Endothelial cell of umbilical vein (primary cell): ENCODE measurements at places on chromosomes 6 and 20. TPM values are rescaled to one million over a fixed set of nuclear protein-coding genes. Genes with fewer than 3 reads are reported as not detected.

GRCh38 chr6:44500074-44500473, 112.6 kb downstream of the CDC5L start:
- no peak overlapping the region for H3K4me3 ChIP-seq
- H3K27me3 ChIP-seq = peaks cover 2% of the 10 kb centered on the region
- no peak for DNase-seq

- peaks cover 7% of the 10 kb centered on the region for H3K27me3 ChIP-seq
- no peak overlapping the region for H3K4me3 ChIP-seq
- no peak overlapping the region for H3K27ac ChIP-seq
Measured at GRCh38 chr6:125529061-125529460, 220.4 kb upstream of the HEY2 start.

- no peaks in the 10 kb centered on the region for H3K36me3 ChIP-seq
- DNase-seq = no peak
- no peaks in the 10 kb centered on the region for H3K27me3 ChIP-seq
- H3K27ac ChIP-seq = no peak overlapping the region
Measured at GRCh38 chr6:35519313-35520015, 6.8 kb upstream of the TULP1 start.

DNA sequence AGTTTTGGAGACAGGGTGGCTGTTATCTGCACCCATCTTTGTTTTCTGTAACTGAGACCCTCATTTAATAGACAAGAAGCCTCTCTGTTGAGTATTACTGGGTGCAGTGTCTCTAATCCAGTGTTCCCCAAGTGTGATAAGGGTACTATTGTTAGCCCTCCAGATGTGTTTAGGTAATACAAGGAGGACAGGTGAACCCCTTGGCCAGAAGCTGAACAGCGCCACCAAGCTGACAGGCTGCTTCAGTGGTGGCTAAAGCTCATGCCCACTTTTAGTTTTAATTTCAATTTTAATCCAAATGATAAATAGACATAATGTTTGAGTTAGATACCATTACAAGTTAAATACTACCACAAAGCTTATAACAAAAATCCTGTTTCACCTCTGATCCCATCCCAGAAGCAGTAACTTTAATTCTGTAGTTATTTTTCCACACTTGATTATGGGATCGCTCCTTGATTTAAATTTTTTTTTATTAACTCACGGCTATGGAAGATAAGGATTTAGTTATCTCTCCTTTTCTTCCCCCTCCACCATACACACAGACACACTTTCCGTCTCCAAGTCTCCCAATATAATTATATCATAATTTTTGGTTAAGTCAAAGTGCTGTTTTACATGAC, 8.4 kb upstream of the STK35 start:
- peaks cover 11% of the 10 kb centered on the region for H3K27me3 ChIP-seq
- no peak overlapping the region for H3K27ac ChIP-seq
- no peak overlapping the region for H3K4me3 ChIP-seq
- no peaks in the 10 kb centered on the region for H3K36me3 ChIP-seq

DNA sequence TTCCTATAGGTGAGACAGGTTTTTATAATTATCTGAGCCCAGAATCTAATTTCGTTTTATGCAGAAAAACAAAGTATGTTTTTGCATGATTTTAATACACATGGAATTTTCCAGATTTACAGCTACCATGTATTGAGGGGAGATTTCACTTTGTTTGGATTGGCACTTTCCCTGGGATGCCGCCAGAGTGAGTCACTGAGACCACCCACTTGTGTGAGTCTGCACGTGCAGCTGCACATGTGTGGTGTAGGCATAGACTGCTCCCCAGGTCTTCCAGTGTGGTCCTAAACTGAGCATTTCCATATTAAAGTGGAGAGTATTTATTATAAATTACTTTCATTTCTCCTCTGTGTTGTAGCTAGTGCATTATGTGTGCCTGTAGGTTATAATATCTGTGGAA, 186.8 kb downstream of the UBE3D start:
- peaks cover 34% of the 10 kb centered on the region for H3K4me1 ChIP-seq
- no peak overlapping the region for H3K4me3 ChIP-seq
- H3K27ac ChIP-seq = no peak overlapping the region
- H3K36me3 ChIP-seq = no peaks in the 10 kb centered on the region

- H3K4me1 ChIP-seq = no peaks in the 10 kb centered on the region
- no peak overlapping the region for H3K27ac ChIP-seq
- no peak for DNase-seq
- no peaks in the 10 kb centered on the region for H3K27me3 ChIP-seq
- no peak overlapping the region for H3K4me3 ChIP-seq
- H3K36me3 ChIP-seq = no peaks in the 10 kb centered on the region
Measured at GRCh38 chr6:154257067-154257466, 99.5 kb downstream of the IPCEF1 start.

DNA sequence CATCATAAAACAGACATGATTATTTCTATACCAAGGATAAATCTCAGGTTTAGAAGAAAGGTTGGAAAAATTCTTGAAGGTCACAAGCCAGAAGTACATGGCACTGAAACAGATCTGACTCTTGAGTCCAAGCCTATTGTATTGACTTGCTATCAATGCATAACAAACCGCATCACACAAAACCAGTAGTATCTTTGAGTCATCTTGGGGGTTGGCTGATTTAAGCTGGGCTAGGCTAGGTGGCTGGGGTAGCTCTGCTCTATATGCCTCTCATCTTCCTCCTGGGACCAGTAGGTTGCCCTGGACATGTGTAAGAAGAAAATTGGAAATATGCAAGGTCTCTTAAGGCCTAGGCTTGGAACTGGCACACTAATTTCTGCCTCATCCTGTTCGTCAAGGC, 37.0 kb upstream of the RAB23 start:
- peaks cover 12% of the 10 kb centered on the region for H3K4me1 ChIP-seq
- H3K4me3 ChIP-seq = no peak overlapping the region
- no peak overlapping the region for H3K27ac ChIP-seq
- H3K36me3 ChIP-seq = no peaks in the 10 kb centered on the region
- DNase-seq = no peak

DNA sequence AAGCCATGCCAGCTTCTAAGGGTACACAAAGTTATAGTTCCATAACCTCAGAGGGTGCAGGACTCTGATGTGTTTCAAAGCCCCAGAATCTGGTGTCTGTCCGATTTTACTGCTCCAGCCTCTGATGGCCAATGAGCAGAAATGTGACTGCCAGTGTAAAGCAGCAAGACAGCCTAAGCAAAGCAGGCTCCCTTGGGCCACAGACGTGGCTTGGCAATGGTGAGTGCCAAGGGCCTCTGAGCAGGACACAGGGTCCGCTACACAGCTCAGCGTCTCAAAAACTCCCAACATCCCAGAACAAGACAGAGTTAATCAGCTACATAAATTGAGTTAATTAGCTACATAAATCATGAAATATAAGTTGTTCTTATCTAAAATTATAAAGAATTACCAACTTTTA, 69.2 kb downstream of the PCSK2 start:
- no peak for DNase-seq
- H3K27ac ChIP-seq = no peak overlapping the region
- no peaks in the 10 kb centered on the region for H3K4me1 ChIP-seq

DNA sequence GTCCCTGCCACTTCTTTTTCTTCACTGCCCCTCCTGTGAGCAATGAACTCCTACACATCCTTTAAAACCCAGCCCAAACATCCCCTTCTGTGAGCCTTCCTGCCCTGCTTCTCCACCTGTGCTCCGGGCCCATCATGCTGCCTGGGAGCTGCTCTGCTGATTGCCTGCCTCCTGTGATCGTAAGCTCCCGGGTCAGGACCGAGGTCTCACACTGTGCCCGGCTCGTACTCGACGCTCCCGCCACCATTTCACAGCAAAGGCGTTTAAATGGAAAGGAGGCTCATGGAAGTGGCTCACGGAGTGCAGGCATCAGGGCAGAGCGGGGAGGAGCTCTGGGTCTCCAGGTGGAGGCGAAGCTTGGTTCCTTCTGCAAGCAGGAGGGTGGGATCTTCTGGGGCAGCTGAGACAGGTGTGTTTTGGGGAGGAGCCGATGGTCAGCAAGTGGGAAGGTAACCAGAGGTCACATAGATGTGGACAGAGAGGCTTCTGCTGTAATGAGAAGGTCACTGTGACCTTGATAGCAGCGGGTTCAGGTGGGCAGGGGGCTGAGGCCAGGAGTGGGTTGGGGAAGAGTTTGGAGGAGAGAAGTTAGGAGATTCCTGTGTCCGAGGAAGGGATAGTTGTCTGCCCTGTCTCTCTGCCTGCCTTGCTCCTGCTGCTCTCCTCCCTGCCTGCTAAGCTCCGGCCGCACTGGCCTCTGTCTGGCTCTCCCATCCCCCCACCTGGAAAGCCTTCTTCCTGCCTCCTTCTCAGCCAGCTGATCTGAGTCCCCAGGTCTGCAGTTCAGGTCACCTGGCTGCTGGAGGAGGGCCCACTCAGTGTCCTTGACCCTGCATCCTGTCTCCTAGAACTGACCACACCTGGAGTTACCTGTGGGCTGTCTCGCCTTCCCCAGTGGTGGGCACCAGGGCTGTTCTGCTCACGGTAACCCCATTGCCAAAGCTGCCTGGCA, 52.7 kb upstream of the FRMD1 start:
- H3K4me1 ChIP-seq = no peaks in the 10 kb centered on the region
- no peaks in the 10 kb centered on the region for H3K27me3 ChIP-seq
- no peak overlapping the region for H3K27ac ChIP-seq
- no peak for DNase-seq
- no peaks in the 10 kb centered on the region for H3K36me3 ChIP-seq

DNA sequence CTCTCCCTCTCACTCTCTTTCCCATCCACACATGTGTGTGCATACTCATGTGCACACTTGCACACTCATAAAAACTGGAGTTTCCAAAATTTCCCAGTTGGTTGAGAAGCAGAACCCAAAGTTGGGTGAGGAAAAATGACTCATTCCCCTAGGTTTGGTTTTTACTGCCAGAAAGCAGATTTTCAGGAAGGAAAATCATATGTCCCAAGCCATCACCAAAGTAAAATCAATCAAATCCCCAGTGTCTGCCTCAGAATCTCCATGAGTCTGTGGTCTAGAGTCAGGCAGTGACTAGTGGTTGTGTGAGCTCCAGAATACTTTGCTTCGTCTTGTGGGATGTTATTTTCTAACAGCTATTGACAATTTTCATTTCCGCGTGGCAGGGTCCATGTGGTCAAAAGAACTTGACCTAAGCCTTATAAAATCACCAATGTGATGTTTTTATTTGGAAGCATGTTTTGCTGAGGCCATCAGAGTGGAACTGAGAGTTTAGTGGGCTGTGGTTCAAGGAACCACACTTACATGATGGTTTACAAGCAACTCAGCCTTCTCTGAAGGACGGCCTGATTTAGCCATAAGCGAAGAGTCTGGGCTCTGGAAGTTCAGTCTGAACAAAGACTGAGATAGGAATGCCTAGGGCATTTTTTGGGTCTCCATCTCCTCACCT, 81.9 kb upstream of the CCN6 start:
- peak overlapping the region; percentile 93 for H3K27ac ChIP-seq
- H3K4me1 ChIP-seq = peaks cover 24% of the 10 kb centered on the region
- H3K27me3 ChIP-seq = no peaks in the 10 kb centered on the region
- H3K36me3 ChIP-seq = no peaks in the 10 kb centered on the region
- DNase-seq = no peak

SLC26A8 gene
- not detected in 2 replicates for total RNA-seq

RIN2 gene
- 98.5 and 119 TPM in 2 replicates for total RNA-seq

PRL gene
- total RNA-seq = not detected in 2 replicates

PI16 gene
- total RNA-seq = not detected in 2 replicates

WFDC12 gene
- total RNA-seq = not detected in 2 replicates

RCAN2 gene
- 0.33 and 0.46 TPM in 2 replicates for total RNA-seq

CUTA gene
- 133 TPM in 2 replicates for total RNA-seq

NRSN1 gene
- not detected in 2 replicates for total RNA-seq
